Pons (tissue), 1 donor: ENCODE measurements at places on chromosomes 4 and X.

GRCh38 chrX:20531667-20532066, 265.0 kb upstream of the RPS6KA3 start:
- DNase-seq, result no peak

DNA sequence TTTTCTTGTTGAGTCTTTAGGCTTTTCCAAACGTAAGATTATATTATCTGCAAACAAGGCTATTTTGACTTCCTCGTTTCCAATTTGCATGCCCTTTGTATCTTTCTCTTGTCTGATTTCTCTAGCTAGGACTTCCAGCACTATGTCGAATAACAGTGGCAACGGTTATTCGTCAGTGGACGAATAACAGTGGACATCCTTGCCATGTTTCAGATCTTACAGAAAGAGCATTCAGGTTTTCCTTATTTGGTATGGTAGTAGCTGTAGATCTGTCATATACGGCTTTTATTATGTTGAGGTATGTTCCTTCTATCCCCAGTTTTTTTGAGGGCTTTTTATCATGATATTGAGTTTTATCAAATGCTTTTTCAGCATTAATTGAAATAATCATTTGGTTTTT, 634.6 kb upstream of the ADGRL3 start:
- no peak for DNase-seq

DNA sequence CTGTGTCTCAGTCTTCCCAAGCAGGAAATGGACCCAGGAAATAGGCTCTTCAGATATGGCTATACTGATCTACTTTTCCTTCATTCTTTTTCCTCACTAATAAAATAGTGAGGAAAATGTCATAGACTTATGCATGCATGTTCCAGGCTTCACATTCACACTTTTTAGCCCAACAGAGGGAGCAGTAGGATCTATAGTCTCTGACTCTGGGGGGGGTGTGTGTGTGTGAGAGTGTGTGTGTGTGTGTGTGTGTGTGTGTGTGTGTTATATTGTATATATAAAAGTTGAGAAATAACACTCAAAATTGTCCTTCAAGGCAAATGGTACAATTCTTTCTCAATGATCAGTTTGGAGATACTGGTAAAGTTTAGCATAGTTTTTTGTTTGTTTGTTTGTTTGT, 297.2 kb upstream of the GALNT7 start:
- no peak for DNase-seq

- DNase-seq, result peak; percentile 70
Observed at GRCh38 chr4:20773144-20773997, 73.1 kb downstream of the PACRGL start.

- DNase-seq, result peak; percentile 44
Observed at GRCh38 chr4:158771776-158772175, 3.0 kb downstream of the FNIP2 start.

DNA sequence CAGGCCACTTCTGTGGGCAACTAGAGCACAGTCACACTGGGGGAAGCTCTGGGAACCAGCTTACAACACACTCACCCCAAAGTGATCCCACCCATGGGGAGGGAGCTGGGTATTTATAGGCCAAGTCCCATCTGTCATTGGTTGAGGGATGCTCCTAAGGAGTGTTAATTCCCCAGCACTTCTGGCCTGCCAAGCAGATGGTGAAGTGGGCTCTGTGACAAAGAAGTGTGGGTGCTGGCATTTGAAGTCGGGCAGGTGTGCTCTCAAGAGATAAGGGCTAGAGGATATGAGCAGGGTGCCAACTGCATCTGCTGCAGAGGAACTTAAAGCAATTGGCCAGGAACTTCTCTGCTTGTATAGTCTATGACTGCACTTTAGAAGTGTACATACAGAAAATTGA, 30.9 kb downstream of the PTCHD1 start:
- DNase-seq, result no peak
